HFFc6 (cell line): ENCODE measurements at places on chromosomes 7 and 10.

- DNase-seq: no peak
Measured at GRCh38 chr10:16952610-16953009, 135.4 kb upstream of the RSU1 start.

DNA sequence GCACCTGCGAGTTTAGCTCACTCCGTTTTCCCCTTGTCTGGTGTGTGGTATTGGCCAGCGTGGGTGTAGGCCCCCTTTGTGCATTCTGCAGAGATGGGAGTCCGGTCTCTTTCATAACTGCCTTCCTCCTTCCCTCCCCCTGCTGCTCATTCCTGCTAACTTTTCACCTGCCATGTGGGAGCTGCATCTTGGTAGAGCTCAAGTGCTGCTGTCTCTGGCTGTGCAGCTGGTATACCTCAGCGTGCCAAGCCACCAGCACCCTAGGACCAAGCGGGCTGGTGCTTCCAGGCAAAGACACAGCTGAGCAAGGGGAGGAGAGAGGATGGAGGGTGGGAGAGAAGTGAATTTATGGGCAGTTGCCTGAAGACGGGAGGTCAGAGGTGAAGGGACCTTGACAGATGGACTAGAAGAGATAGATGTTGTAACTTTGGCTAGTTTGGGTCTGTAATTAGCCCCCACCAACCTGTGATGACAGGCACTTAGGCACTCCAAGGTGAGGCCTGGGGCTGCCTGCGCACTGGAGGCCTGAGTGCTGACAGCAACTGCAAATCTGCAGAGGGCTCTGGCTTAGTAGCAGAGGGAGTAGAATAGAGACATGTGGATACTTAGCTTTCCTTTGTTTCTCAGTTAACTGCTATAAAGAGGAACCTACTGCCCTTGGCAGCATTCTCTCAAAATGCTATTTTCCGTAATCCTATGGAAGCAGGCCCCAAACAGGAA lies 148.8 kb upstream of the AGK start:
- DNase-seq: no peak

DNA sequence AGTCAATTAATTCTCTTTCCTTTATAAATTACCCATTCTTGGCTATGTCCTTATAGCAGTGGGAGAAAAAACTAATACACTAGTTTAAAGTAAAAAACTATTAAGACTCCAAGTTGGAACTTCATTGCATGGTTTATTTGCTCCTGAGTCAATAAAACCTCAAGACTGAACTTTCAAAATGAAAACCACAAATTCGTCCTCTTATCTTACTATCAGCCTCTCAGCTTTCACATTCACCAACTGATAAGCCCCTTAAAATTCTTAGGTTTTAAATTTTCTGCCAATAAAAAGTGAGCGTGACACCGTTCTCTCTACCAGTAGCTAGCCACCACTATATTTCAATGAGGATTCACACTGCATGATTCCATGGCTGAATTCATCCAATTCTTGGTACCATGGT lies 346.4 kb upstream of the NPSR1 start:
- no peak for DNase-seq

DNA sequence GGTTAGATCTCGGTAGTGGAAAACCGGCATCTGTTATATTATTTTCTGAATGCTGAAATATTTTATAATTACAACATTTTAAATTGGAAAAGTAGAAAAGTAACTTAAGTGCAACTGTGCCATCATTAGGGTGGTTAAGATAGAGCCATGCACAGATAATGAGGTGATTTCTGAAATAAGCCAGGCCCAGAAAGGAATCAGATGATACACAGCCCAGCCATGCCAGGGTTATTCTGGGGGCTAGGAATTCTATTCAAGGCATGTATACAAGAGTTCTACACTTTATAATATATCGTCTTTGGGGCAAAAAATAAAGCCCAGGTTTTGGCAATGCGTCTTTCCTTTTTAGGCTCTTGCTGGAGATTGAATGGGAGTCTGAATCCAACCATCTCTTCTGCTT lies 128.7 kb downstream of the ITGB8 start:
- DNase-seq: no peak
